ENCODE measurements at places on chromosomes 5 and 9.

- no peak for DNase-seq
- H3K4me3 ChIP-seq: no peak overlapping the region
- H3K27ac ChIP-seq: no peak overlapping the region
- H3K4me1 ChIP-seq: no peaks in the 10 kb centered on the region
- H3K36me3 ChIP-seq: no peaks in the 10 kb centered on the region
- peaks cover 12% of the 10 kb centered on the region for H3K27me3 ChIP-seq
Measured at GRCh38 chr5:154107756-154108155, 69.0 kb downstream of the MFAP3 start.

GRCh38 chr5:90015584-90016018 is 394.0 kb downstream of the CETN3 start:
- no peaks in the 10 kb centered on the region for H3K36me3 ChIP-seq
- H3K27ac ChIP-seq: no peak overlapping the region
- peaks cover 5% of the 10 kb centered on the region for H3K4me1 ChIP-seq
- no peak overlapping the region for H3K4me3 ChIP-seq
- no peaks in the 10 kb centered on the region for H3K27me3 ChIP-seq

GRCh38 chr5:6041977-6042550 is 336.3 kb downstream of the MED10 start:
- no peak for DNase-seq
- no peak overlapping the region for H3K27ac ChIP-seq
- no peak overlapping the region for H3K4me3 ChIP-seq
- no peaks in the 10 kb centered on the region for H3K4me1 ChIP-seq

DNA sequence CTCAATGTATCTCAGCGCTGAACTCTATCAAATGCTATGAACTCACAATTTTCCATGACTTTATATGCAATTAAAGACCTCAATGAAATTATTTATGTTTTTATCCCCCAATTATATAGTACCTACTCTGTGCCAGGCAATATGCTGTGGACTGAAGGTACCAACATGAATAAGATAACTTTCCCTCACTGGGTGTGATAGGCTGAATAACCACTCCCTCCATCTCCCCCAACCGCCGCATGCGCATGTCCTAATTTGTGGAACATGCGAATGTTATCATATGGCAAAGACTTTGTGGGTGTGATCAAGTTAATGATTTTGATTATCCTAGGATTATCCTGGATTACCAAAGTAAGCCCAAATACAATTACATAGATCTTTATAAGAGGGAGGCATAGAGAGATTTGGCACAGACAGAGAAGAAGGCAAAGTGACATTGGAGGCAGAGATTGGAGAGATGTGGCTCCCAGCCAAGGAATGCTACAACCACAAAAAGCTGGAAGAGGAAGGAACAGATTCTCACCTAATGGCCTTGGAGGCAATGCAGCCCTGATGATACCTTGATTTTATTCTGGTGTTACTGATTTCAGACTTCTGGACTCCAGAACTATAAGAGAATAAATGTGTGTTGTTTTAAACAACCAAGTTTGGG is 149.1 kb upstream of the VCAN start:
- H3K27ac ChIP-seq: no peak overlapping the region
- H3K27me3 ChIP-seq: no peaks in the 10 kb centered on the region
- no peak overlapping the region for H3K4me3 ChIP-seq
- no peaks in the 10 kb centered on the region for H3K36me3 ChIP-seq
- DNase-seq: no peak

GRCh38 chr5:39394946-39395345 is 29.8 kb downstream of the DAB2 start:
- H3K4me3 ChIP-seq: no peak overlapping the region
- H3K4me1 ChIP-seq: peaks cover 19% of the 10 kb centered on the region
- no peaks in the 10 kb centered on the region for H3K27me3 ChIP-seq
- H3K27ac ChIP-seq: peak overlapping the region; percentile 42
- peaks cover 28% of the 10 kb centered on the region for H3K36me3 ChIP-seq

Measured in endothelial cell of umbilical vein (primary cell).